NCI-H510A treated with DMSO at 0.1 percent for 48 hours (cell line): ENCODE measurements at places on chromosomes 2 and 18.

GRCh38 chr18:44598514-44598913, 82.2 kb upstream of the SETBP1 start:
- DNase-seq, result no peak

DNA sequence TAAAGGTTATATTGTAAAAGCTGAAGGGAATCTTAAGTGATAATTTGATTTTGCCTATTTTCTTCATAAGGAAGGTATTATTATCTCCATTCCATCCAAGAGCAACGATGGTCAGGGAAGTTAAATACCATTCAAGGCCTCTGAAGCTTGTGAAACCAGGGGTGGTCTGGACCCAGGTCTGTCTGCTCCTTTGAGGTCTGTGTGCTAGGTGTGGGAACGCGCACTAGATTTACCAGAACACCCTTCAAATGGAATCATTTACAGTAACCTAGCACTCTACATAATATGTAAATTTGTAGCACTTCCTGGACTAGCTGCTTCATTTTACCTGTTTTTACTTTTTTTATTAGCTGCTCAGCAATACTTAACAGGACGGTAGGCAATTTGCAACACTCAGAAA, 6.4 kb upstream of the TRIB2 start:
- no peak for DNase-seq

- no peak for DNase-seq
Measured at GRCh38 chr2:74560591-74560990, 6.1 kb downstream of the DOK1 start.

DNA sequence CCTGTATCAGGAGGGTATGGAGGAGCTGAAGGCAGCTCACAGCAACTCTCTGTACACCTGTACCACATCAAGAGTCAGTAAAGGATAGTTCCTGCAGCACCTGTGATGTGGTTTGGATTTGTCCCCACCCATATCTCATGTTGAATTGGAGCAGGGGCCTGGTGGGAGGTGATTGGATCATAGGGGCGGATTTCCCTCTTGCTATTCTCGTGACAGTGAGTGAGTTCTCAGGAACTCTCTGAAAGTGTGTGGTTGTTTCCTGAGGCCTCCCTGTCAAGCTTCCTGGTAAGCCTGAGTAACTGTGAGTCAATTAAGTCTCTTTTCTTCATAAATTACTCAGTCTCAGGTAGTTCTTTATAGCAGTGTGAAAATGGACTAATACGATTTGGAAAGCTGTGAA, 28.9 kb downstream of the OSBPL1A start:
- DNase-seq, result no peak

GRCh38 chr2:222483513-222484039, 59.2 kb downstream of the SGPP2 start:
- no peak for DNase-seq

DNA sequence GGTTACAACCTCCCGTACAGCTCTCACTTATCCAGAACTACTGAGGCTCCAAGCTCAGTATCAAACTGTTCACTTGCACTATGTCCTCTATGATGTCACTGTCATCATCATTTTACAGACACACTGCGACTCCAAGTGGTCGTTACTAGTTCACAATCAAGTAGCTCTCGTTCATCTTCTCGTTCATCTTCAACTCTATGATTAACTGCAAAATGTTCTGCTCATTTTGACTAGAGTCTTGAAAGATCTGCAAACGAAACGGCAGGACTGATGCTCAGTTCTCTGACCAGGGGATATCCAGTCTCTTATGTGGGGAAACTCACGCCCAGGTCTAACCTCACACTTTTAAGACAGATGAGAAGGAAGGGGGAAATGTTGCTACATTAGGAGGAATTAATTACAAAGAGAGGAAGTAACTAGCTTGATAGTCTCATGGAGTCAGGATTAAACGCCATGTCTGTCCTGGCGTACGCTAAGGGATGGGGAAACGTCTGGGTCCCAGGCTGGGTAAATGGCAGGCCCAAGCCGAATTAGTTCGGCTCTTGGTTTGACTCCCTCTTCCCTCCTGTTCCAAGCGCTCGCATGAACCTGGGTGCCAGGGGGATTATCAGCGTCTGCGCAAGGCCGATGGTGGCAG, 794 bp upstream of the CHCHD5 start:
- DNase-seq, result peak; percentile 71

GRCh38 chr2:85237849-85238565, 89.8 kb downstream of the TGOLN2 start:
- DNase-seq, result peak; percentile 94

GRCh38 chr2:241190291-241190981, 2.0 kb downstream of the ANO7 start:
- DNase-seq, result no peak

- no peak for DNase-seq
Measured at GRCh38 chr2:128425731-128426620, 107.3 kb upstream of the HS6ST1 start.

GRCh38 chr2:128305555-128306080, 13.1 kb downstream of the HS6ST1 start:
- peak; percentile 87 for DNase-seq

- no peak for DNase-seq
Measured at GRCh38 chr2:121613774-121614173, 35.5 kb downstream of the CLASP1 start.

DNA sequence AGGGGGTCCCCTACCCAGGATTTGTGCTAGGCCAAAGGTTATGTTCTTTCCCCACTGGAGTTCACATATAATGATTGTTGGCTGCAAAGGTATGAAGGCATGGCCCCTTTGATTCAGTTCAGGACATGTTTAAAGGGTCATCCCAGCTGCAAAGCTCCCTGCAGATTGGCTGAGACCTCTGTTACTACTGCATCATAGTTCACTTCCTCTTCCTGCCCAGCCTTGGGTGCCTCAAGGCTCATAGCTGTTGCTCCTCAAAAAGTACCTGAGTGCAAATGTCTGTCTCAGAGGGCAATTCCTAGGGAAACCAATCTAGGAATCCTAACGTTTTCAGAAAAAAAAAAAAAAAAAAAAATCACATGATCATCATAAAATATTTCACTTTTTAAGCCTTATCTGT, 125.1 kb downstream of the ATL2 start:
- DNase-seq, result no peak

GRCh38 chr2:237615631-237616249, 11.6 kb upstream of the LRRFIP1 start:
- DNase-seq, result no peak

DNA sequence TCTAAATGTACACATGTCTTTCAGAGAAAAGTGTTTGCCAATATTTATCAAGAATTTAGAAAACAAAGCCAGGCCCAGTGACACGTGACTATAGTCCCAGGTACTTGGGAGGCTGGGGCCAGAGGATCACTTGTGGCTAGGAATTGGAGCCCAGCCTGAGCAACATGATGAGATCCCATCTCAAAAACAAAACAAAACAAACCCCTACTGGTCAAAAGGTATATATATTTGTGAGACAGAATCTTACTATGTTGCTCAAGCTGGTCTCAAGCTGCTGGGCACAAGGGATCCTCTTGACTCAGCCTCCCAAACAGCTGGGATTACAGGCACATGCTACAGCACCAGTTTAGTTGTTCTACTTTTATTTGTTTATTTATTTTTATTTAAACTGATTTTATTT, 79.2 kb downstream of the ZDBF2 start:
- DNase-seq, result no peak

GRCh38 chr2:46850742-46851141, 64.9 kb downstream of the MCFD2 start:
- no peak for DNase-seq

DNA sequence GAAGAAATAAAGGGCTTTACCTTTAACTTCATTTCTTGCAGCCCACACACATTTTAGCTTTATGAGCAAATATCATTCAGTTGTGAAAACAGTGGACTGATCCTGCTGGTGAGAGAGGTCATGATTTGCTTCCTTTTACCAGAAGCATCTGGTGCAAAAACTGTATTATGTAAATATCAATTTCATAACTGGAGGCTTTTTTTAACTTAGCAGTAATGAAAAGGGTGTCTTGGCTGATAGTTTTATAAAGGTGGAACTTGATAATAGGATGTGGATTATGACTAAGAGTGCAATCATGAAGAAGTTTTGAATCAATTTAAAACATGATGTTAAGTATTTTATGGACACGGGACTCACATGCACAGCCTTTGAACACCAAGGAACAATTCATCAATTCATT, 304.4 kb downstream of the GULP1 start:
- DNase-seq, result no peak

DNA sequence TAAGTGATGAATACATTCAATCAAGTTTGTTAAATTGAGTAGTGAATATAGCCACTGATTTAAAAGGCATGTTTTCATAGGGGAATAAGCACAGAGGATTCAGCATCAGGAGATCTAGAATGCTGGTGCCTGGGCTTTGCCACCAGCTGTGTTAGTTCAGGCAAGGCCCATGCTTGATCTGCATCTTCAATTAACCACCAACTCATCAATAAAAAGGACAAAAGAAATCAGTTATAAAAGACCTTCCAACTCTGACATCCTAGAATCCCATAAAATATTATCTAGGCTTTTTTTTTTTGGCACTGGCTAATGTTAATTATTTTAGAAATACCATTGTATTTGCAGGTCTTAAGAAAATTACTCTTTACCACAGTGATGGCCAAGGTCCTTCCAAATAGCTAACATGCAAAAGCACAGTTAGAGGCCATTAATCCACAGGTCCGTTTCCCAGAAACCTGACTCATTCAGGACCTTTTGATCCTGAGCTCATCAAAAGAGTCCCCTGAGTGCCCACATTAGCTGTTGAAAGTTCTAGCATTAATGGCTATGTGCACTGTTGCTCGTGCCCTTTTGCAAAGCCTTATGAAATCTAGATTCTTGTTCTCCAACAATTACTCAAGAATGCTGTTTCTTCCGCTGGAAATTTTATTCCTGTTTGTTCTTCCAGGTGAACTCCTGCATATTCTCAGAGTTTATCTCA, 170.0 kb downstream of the CYRIA start:
- DNase-seq, result no peak

GRCh38 chr2:197814526-197814925, 10.1 kb downstream of the PLCL1 start:
- DNase-seq, result no peak

- DNase-seq, result no peak
Measured at GRCh38 chr18:990197-990596, 85.5 kb downstream of the ADCYAP1 start.

DNA sequence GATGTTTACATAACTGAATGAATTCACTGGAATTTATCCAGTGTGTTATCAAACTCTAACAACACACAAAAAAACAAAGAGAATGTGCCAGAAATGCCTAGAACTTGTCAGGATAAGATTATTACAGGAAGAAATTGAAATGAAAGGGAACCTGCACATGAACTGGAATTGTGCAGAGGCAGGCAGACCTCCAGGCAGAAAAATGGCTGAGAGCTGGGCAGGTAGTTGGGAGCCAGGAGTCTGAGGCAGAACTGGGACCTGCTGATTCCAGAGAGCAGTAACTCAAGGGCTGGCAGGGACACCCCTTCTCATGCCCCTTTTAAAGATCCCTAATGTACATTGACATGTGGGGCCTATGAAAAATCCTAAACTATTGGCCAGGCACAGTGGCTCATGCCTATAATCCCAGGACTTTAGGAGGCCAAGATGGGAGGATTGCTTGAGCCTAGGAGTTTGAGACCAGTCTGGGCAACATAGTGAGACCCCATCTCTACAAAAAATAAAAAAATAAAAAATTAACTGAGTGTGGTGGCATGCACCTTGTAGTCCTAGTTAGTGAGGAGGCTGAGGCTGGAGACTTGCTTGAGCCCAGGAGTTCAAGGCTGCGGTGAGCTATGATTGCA, 674 bp upstream of the SP110 start:
- no peak for DNase-seq

DNA sequence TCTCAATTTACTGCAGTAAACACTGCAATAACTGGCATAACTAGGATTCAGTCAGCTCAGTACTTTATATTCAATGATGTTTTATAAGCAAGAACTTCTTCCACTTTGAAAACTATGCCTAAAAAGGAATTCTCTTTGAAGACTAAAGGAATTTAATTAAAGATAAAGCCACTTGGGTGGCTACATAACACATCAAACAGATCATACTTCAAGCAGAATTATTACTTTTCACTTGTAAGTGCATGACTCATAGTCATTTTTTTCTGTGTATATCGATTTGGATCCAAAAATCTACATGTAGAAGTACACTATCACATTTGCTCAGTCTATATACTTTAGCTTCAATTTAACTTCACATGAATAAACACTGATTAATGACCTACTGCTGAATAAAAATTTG, 4.0 kb downstream of the KANSL1L start:
- DNase-seq, result no peak

- DNase-seq, result no peak
Measured at GRCh38 chr2:145572238-145572637, 1052.3 kb upstream of the ZEB2 start.

DNA sequence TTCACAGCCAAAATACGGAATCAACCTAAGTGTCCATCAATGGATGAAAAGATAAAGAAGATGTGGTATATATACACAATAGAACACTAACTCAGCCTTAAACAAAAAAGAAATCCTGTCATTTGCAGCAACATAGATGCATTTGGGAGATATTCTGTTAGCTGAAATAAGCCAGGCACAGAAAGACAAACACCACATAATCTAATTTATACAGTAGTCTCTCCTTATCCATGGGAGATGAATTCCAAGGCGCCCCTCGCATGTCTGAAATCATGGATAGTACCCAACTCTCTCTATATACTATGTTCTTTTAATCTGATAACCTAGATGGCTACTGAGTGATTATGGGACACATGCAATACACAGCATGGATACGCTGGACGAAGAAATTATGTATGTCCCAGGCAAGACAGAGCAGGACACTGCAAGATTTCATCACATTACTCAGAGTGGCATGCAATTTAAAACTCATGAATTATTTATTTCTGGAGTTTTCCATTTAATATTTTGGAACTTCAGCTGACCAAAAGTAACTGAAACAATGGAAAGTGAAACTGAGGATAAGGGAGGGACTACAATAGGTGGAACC, 39.5 kb downstream of the ORC4 start:
- DNase-seq, result no peak

DNA sequence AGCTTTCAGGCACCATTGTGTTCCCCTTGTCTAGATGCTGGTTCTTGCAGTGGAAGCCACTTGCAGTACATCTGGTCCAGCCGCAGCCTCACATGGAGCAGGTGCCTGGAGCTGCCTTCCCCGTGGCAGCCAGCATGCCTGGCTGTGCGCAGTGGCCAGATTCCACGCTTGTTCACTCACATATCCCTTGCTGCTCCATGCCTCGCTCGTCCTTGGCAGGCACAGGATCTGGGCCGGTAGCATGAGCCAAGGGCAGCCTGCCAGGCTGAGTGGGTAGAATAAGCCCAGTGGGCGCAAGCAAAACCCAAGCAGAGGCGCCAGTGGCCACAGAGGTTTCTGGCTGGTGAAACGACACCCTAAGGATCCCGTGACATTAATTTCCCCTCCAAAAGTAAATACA, 20.6 kb downstream of the TMX3 start:
- no peak for DNase-seq

DNA sequence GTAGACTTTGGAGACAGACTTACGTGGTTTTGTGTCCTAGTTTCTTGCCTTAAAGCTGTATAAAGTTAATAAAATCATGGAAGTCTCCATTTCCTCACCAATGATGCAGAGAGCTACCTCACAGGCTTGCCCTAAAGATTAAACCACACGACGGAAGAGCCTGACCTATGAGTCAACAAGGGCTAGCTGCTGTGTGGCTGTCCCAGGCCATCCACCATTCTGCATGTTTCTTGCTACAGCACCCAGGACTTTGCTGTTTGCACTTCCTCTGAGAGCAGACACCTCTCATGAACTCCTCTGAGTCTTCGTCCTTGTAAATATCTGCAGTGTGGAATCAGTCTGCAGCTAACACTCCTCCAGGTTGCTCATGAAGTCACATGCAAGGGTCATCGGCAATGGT, 160.0 kb upstream of the TRIB2 start:
- DNase-seq, result no peak
